CD4-positive, alpha-beta T cell treated with Interleukin-15 for 4 hours (primary cell): ENCODE measurements at places on chromosomes 5 and 9.

DNA sequence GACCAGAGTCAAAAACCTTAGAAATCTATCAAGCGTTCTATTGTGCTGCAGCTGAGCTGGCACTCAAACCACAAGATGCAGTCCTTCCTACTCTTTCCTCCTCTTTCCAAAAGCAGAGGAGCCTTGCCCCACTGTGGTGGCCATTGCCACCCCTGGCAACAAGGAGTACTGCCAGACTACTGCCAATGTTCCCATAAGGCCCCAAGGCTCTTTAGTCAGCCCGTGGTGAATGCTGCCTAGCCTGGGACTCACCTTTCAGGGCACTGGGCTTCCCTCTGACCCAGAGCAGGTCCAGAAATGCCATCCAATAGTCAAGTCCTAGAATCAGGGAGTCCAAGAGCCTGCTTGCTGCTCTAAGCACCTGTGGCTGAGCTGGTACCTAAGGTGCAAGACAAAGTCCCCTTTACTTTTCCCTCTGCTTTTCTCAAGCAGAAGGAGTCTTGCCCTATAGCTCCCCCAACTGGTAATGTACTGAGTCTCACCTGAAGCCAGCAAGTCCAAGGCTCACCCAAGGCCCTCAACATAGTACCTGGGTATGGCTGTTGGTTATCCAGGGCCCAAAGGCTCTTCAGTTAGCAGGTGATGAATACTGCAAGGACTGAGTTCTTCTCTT is 219.4 kb downstream of the ATPSCKMT start:
- no peak for DNase-seq

GRCh38 chr9:124345063-124345462 is 70.2 kb downstream of the PSMB7 start:
- no peak for DNase-seq

DNA sequence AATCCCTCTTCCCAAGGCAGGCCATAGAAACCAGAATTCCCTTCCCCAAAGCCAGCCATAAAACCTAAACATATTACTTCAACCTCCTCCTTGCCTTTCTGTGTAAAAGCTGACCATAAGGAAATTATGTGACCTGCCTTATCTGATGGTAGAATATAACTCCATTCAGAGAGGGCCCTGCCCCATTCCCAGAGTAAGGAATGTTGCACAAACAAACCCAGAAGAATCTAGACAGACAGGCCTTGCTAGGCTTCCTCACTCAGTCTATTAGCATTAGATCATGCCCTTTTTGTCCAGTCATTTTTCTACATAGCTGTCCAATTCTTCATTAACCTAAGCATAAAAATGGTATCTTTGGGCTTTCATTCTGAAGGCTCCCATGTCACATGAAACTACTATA is 17.8 kb upstream of the IFNB1 start:
- no peak for DNase-seq

DNA sequence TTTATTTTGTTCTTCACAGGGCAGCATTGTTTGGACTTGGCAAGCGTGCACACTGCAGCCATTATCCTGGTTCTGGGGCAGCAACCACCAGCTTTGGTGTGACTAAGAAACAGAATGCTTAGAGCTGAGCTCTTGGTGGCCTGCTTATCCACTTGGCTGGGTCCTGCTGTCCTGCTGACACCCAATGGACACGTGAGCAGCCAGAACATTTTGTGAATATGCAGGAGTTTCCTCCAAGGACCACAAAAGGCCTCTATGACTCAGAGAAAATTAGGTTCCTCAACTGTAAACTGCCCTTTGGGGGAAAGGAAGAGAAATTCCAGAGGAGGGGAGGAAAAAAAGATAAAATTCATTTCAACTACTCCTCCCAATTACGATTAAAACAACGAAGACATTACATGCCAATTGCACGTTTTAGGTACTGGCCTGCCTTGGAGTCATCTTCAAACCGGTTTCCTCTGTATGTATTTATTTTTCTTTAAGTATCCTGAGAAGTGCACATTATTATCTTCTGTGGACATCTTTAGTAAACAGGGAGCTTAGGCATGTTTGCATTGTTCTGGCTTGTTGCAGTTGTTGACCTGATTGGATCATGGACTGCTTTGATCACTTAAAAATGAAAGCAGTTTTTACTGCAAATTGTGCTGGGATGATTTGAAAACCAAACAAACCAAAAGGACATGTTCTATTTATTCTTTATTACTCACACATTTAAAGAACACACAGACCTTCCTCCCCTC is 82.3 kb upstream of the TLE4 start:
- DNase-seq = no peak

DNA sequence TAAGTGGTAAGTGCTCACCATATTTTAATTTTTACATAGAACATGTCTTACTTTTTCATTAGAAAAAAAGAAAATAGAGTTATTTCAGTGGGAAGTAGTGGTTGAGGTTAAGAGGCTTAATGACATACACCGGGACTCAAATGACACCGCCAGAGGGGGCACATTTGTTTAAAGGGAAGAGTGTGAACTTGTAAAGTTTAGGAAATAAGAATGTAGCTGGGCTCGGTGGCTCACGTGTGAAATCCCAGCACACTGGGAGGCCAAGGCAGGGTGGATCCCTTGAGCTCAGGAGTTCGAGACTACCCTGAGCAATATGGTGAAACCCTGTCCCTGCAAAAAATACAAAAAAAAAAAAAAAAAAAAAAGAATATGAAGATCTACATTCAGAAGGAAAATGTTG is 43.4 kb upstream of the TNFAIP8 start:
- no peak for DNase-seq

DNA sequence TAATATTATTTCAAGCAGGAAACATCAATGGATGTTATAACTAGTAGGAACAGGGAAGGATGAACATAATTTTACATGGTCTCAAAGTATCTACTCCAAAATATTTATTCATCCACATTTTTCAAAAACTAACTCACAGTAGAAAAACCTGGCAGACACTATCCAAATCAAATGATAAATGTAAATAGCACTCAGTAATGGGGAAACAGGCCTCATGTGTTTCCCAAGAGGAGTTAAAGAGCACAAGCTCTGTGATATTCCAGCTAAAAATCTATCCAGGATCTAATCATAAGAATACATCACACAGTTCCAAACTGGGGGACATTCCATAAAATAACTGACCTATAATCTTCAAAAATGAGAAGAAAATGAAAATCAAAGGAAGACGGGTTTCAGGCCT is 443.1 kb downstream of the ZNF608 start:
- DNase-seq = no peak

DNA sequence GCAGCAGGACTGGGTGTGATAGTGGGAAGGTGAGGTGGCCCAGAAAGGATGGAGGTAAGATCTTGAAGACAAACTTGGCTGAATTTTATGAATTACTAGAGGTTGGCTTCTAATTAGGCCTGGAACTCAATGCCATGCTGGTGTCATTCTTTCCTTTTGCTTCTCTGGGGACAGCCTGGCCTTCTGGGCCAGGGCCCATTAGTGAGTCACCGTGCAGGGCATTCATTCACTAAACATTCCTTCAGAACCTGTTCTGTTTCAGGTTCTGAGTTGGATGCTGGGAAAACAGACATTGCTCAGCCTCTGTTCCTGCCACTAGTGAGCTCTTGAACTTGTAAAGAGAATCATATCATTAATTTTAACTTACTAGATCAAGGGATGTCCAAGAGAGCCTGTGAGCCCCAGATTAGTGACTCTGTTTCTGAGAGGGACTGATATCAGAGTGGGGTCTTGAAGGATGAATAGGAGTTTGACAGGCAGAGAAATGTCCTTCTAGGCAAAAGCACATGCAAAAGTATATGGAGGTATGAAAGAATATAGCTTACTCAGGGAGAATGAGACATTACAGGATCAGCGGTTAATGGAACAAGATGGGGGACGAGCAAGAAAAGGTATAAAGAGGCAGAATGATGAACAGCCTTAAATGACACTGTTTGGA is 66.5 kb downstream of the LHX2 start:
- DNase-seq = no peak

GRCh38 chr9:101139082-101139481 is 110.6 kb downstream of the PLPPR1 start:
- no peak for DNase-seq

DNA sequence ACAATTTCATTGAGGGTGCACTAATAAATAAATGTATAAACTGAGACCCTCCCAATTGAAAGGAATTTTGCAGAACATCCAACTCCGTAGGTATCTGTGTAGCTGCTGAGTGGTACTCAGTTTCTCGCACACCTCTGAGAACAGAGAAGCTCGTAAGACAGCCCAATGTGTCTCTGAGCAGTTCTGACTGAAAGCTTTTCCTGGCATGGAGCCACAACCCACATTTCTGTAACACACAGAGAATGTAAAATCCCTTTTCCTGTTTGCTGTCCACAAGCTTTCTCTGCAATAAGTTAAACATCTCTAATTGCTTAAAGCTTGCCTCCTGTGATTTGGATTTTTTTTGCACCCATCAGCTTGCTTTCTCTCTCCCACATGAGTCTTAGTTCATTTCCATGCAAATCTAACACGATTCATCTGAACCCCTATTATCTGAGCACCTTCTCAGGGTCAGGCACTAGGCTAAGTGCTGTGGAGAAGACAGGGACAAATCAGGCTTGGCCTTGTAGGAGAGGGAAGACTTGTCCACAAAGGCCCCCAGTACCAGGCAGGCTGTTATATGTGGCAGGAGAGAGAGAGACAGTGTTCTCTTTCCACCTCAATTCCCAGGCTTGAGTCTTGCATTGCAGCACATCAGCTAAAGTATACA is 44.2 kb upstream of the COL15A1 start:
- DNase-seq = no peak

GRCh38 chr9:965497-965896 is 11.0 kb upstream of the DMRT3 start:
- DNase-seq = no peak

GRCh38 chr9:79431019-79431679 is 140.6 kb upstream of the TLE4 start:
- no peak for DNase-seq

- DNase-seq = peak; percentile 59
Measured at GRCh38 chr9:96420468-96421219, 2.5 kb upstream of the ZNF367 start.
